ENCODE measurements at places on chromosomes 16 and 17.

- no peak for DNase-seq
Measured at GRCh38 chr16:1906055-1906845, 12.0 kb downstream of the HS3ST6 start.

- DNase-seq, result no peak
Measured at GRCh38 chr17:55607731-55608341, 96.6 kb upstream of the SMIM36 start.

- no peak for DNase-seq
Measured at GRCh38 chr16:87149051-87149450, 168.1 kb downstream of the C16orf95 start.

GRCh38 chr17:40588552-40588951 lies 23.3 kb upstream of the CCR7 start:
- no peak for DNase-seq

DNA sequence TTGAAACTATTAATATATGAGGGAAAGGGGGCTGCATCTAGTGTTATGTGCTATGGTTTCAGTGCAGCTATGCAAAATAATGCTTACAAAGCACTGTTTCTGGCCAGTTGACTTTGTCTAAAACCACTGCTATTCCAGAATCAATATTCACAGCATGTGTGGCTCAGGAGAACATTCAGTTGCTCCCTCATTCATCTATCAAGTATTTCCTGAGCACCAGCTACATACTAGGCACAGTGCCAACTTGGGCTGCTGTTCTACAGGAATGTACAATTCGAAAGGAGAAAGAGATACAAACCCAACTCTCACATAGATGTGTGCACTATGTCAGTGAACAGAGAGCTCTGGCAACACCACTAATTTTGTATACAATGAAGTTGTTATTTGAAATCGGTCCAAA lies 183.0 kb downstream of the PHKB start:
- DNase-seq, result no peak

- DNase-seq, result no peak
Measured at GRCh38 chr17:52789829-52790228, 631.3 kb upstream of the CA10 start.

GRCh38 chr17:48804936-48805411 lies 12.1 kb downstream of the TTLL6 start:
- DNase-seq, result peak; percentile 77

- DNase-seq, result no peak
Measured at GRCh38 chr17:44164476-44164875, 6.0 kb upstream of the ASB16 start.

DNA sequence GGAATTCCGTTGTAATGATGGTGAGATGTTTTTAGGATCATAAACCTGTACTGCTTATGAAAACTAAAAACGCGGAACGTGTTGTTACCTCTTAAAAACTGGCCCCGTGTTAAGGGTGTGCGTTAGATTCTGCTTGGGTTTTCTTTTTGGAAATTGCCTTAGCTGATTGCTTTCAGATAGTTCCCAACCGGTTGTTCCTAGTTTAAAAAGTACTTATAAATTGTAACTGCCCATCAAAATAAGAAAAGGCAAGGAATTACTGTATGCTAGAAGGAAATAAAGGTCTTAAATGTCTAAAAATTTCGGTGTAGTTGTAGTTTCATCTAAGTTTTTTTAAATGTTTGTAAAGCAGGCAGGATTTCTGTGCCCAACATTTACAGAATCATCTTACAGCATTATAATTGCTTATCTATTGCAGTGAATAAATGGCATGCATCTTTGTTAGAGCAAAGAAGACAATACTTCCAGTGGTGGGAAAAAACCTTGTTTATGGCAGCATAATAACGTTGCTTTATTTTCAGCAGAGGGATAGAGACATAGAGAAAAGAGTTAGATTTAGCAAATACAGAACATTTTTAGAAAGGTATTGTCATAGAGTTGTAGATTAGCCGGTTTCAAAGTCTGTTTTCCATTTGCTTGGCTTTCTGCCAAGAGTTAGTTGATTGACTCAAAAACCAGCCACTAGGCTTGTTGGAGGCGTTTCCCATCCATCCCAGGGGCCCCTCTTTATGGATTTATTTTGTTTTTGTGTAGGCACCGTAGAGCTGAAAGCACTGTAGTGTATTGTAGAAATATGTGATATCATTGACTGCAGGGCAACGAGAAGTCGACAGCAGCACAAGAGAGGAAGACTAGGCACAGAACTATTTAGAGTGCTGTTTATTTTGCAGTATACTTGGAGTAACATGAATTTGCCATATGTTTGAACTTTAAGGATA lies 1.7 kb downstream of the PPM1D start:
- no peak for DNase-seq

- DNase-seq, result no peak
Measured at GRCh38 chr16:25065899-25066298, 45.6 kb upstream of the LCMT1 start.
